Ureter (tissue), 1 donor: ENCODE measurements at places on chromosomes 2 and 18. TPM values are rescaled to one million over a fixed set of nuclear protein-coding genes. Genes with fewer than 3 reads are reported as not detected.

RUFY4 gene
- total RNA-seq: 5.6 TPM

UPP2 gene
- not detected for total RNA-seq

WDSUB1 gene
- total RNA-seq: 12.8 TPM

RAB11FIP5 gene
- 26.1 TPM for total RNA-seq

C2orf81 gene
- total RNA-seq: 5.5 TPM

PJVK gene
- total RNA-seq: 5.8 TPM

DAW1 gene
- not detected for total RNA-seq

DNA sequence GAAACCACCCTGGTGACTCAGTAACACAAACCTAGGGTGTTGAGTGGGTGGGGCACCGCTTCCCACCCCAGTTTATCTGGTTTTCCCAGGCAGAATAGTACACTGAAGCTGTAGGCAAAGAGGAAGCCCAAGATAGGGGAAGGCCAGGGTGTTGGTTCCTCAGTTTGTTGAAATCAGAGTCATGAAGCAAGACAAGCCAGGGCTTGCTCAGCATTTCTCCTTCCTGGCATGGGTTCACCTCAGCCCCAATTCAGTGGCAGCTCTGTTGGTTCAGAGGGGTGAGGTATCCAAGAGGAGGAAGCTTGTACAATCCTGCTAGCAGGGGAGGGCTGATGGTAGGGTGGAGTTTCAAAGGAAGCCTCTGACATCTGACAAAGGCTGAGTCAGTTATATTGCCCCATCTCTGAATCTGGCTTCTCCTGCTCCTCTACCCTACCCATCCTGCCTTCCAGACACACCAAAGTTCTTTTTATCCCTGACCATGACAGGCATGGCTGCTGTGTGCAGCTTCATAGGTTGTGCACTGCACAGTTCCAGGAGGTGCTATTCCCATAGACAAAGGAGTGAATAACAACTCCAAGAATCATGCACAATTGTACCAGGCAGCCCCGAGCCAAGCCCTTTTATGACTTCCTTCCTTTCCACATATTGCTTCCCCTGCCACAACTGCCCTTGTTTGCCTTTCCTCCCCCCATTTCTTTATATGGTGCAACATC lies 24.9 kb upstream of the RAB10 start:
- DNase-seq: peak; percentile 91

- DNase-seq: no peak
These were observed 96.4 kb downstream of the PIK3C3 start for GRCh38 chr18:42051411-42051810.

DNA sequence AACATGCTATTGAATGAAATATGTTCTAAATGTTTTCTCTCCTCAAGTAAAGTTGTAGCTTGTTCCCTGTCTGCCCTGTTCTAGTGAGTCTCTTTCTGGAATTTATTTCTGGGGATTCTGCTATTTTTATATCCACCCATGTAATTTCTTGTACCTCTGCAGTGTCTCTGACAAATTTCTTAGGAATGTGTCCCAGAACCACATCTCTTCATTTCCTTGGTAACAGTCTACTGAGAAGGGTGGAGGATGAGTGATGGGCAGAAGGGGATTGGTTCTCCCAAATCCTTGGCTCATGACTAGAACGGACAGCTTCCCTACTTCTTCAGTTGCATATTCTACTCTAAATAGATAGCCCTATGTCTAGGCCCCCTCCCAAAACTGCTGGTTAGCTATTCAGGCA lies 490.6 kb upstream of the LINC00305 start:
- no peak for DNase-seq

DNA sequence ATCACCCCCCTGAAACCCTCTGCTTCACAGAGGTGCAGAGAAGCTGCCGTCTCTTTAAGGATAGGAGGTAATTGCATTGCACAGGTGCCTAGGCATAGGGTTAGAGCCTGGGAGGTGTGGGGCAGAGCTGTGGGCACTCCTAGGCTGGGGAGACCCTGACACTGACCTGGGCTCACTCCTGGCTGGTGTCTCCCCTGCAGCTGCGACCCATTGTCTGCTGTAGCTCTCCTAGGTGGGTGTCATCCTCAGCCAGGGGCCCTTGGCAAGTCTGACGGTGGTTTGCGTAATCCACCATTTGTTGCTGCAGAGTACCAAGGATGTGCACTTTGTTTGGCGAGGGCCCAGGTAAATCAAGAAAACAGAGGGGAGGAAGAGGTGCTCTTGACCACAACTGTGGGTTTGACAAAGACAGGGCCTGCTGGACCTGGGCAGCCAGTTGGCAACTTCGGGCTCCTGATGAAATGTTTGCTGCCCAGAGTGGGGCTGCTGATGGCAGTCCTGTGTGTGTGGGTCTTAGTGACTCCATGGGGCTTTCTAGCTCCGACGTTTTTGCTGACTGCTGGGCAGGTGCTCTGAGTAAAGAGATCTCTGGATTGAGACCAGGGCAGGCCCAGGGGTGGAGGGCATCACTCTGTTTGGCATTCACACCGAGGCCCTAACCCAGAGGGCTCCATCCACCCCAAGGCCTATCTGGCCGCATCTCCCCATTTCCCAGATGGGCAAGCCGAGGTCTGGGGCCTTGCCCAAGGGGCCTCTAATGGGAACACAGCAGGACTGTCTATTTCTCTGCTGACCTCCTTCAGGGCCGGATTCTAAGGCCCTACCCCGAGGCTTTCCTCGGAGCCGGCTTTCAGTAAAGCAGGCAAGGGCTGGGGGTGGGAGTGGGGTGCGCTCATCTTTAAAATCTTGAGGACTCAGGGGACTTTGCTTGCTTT lies 67.7 kb downstream of the EDAR start:
- DNase-seq: no peak

DNA sequence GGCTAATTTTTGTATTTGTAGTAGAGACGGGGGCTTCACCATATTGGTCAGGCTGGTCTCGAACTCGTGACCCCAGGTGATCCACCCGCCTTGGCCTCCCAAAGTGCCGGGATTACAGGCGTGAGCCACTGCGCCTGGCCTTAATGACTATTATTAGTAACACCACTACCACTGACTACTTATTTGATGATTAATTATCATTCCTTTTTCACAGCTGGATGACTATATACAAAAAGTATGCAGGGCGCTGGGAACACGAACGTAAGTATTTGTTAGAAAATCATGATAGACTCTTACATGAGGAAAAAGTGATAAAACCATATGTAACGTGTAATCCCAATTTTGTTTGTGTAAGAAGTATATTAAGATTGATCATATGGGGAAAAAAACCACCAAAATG lies 21.6 kb downstream of the DARS1 start:
- no peak for DNase-seq

- DNase-seq: no peak
These were observed 8.1 kb downstream of the AOX1 start for GRCh38 chr2:200593905-200594304.

GRCh38 chr2:38977047-38977446 lies 87.4 kb downstream of the ARHGEF33 start:
- no peak for DNase-seq

- no peak for DNase-seq
These were observed 1.5 kb downstream of the CNRIP1 start for GRCh38 chr2:68317971-68318913.

DNA sequence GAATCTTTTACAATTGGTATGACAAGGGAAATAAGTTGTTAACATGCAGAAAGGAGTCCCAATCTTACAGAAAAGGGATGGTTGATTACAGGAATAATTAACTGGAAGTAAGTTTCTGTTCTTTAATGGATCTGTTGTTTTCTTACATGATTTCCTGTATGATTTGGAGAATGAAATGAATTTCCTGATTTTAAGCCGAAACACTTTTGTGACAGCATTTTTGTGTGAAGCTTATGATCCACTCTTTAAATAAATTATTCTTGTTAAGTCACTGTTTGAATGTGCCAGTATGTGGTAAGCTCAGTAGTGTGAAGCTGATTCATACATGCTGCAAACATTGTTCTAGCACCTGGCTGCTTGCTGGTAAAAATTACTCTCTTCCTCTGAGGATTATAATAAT lies 516.2 kb downstream of the DCDC2C start:
- DNase-seq: no peak

DNA sequence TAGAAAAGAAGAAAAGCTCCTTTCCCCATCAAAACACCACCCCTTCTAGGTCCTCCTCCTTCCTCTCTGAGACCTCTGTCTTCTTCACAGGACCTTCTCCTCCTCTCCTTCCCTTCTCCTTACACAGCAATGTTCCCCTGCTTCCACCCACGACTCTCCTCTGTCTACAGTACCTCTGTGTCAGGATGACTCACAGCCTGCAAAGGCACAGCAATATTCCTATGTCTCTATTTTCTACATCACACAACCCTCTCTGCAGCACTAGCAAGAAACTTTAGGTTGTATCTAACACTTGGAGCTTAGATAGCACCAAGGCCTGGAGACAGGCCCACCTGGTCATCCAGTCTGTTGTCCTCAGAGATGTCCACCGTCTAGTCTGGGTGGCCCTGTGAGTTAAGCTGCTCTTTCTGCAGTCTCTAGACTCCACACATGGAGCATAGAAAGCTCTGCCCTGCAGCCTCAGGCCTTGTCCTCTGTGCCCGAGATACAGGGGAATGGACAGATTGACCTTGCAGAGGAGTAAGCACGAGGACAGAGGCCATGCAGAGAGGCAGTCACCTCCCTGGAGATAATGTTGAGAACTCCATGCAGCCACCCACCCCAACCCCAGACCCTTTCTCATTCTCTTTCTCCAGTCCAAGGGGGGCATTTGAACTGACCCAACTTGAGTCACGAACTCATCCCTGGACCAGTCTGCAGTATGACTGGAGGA lies 212.0 kb downstream of the TNS1 start:
- DNase-seq: peak; percentile 36

DNA sequence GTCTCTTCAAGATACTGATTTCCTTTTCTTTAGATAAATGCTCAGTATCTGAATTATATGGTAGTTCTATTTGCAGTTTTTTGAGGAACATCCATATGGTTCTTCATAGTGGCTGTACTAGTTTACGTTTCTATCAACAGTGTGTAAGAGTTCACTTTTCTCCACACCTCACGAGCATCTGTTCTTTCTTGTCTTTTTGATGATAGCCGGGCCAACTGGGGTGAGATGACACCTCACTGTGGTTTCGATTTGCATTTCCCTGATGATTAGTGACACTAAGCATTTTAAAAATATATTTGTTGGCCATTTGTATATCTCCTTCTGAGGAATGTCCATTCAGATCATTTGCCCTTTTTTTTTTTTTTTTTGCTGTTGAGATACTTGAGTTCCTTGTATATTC lies 458.8 kb downstream of the SETBP1 start:
- DNase-seq: no peak

- no peak for DNase-seq
These were observed 159.4 kb upstream of the TWIST2 start for GRCh38 chr2:238688193-238689153.

DNA sequence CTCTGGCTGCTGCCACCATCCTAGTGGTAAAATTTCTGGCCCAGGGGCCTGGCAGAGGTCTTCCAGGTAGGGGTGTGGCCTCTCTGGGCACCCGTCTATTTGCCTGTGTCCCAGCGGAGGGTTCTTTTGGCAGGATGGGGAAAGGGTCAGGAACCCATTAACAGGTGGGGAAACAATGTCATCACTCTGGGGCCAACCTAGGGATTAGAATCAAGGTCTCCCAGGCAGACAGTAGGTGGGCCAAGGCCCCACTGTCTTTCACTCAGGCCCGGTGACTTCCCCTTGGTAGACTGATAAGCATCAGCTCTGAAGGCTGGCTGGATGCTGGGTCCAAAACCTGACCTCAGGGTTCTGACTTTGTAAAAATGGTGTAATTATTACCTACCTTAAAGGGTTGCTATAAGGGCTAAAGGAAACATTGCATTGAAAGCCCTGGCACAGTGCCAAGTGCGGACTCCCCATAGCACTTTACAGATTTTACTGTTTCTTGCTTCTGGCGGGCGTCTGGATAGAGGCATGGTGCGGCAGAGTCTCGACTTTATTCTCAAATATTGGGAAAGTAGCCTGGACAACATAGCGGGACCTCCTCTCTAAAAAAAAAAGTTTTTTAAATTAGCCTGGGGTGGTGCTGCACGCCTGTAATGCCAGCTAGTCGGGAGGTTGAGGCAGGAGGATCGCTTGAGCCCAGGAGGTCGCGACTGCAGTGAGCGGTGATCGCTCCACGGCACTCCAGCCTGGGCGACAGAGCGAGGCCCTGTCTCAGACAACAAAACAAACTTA lies 2.2 kb downstream of the LBX2 start:
- no peak for DNase-seq

DNA sequence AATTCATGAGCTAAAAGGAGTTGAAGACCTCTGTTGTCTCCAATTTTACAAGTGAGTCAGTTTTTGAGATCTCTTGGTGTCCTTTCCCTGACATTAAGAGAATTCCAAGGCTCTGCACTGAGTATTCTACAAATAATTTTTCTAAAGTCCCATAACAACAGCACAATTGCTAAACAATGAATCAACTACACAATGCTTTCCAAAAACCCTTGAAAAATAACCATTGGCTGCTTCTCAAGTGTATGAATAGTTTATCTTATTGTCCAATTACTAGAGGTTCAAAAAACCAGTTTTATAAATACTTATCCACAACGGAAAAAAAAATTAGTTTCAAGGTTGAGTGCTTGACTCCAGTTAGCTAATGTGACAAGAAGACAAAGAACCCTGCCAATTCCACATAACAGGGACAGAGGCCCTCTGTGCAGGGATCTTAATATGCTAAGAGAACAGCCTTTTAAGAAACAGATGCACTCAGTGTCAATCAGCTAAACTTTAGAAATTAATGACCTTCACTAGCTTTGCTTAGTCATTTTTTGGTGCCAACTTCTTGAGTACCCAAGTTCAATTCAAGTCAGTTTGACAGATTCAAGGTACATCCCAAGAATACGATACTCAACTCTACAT lies 266.6 kb upstream of the CYP26B1 start:
- no peak for DNase-seq

GRCh38 chr2:171762879-171763573 lies 75.8 kb downstream of the DYNC1I2 start:
- no peak for DNase-seq

DNA sequence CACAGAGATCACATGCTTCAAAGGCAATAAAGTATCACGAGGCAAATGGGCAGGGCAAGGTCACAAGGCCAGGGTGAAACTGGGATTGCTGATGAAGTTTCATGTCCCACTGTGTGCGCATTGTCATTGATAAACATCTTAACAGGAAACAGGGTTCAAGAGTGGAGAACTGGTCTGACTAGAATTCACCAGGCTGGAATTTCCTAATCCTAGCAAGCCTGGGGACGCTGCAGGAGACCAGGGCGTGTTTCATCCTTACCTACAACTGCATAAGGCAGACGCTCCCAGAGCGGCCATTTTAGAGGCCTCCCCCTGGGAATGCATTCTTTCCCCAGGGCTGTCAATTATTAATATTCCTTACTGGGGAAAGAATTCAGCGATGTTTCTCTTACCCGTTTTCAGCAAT lies 33.2 kb downstream of the PTPN4 start:
- no peak for DNase-seq

GRCh38 chr2:195395362-195395761 lies 261.7 kb upstream of the SLC39A10 start:
- no peak for DNase-seq

- no peak for DNase-seq
These were observed 40.5 kb downstream of the ANO7 start for GRCh38 chr2:241228860-241229516.

DNA sequence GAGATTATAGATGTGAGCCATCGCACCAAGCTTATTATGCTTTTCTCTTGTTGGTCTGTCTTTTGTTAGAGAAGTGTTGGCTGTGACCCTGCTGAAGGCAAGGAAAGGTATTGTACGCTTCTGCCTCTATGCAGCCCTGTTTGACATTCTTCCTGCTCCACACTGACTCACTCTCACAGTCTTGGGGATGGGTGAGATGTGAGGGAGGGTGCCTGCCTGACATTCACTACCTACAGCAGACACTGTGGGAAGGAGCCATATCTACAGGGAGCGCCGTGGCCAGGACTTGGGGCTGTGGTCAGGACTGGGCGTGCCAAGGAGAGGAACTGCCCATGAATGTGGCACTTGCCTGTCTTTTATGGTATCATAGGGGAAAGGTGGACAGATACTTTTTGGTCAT lies 43.9 kb upstream of the FHL2 start:
- DNase-seq: no peak
